ENCODE measurements at places on chromosomes 1 and 21.

- no peak for DNase-seq
These were observed 96.6 kb downstream of the FOXD2 start for GRCh38 chr1:47534436-47534835.

- no peak for DNase-seq
These were observed 73.9 kb downstream of the ACTL8 start for GRCh38 chr1:17828991-17829390.

- no peak for DNase-seq
These were observed 8.5 kb downstream of the COLGALT2 start for GRCh38 chr1:184028854-184029623.

- DNase-seq, result no peak
These were observed 29.1 kb upstream of the IVNS1ABP start for GRCh38 chr1:185345913-185346720.

- no peak for DNase-seq
These were observed 993 bp upstream of the DSCAM start for GRCh38 chr21:40847951-40848350.

- DNase-seq, result no peak
These were observed 171.7 kb downstream of the NEK7 start for GRCh38 chr1:198328458-198329032.

DNA sequence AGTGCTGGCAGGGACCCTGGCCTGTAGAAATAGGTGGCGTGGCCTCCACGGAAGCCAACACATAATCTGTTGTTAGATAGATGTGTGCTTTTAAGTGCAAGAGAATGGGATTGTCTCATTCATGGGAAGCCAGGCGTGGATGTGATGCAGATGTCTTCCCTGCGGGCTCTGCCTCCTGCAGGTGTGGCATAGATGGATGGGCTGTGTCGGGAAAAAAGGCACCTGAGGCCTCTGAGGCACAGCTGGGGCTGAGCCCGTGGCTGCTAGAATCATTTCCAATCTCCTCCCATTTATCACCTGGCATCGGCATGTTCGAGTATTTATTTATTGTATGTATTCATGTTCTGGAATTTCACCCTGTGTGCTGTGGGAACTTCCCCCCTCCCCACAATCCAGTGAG lies 353.4 kb upstream of the AJAP1 start:
- DNase-seq, result no peak

- no peak for DNase-seq
These were observed 364.8 kb downstream of the CEP170 start for GRCh38 chr1:242890192-242890741.
